ENCODE measurements at places on chromosomes 12 and 14.

DNA sequence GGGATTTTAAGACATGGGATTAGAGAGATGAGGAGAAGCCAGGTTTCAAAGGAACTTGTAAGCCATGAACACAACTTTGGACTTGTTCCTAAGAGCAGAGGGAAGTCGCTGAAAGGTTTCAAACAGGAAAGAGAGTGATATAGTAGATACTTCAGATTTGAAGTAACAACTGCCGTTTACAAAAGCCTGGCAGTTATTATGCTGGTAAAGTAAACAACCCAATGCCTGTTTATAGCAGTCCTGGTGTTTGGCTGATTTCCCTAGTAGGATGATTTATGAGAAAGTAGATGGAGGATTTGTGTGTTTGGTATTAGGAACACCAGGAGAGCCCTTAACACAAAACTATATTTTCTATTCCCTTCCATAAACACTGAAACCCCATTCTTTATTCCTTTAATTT lies 285.7 kb downstream of the RMST start:
- no peak for DNase-seq

DNA sequence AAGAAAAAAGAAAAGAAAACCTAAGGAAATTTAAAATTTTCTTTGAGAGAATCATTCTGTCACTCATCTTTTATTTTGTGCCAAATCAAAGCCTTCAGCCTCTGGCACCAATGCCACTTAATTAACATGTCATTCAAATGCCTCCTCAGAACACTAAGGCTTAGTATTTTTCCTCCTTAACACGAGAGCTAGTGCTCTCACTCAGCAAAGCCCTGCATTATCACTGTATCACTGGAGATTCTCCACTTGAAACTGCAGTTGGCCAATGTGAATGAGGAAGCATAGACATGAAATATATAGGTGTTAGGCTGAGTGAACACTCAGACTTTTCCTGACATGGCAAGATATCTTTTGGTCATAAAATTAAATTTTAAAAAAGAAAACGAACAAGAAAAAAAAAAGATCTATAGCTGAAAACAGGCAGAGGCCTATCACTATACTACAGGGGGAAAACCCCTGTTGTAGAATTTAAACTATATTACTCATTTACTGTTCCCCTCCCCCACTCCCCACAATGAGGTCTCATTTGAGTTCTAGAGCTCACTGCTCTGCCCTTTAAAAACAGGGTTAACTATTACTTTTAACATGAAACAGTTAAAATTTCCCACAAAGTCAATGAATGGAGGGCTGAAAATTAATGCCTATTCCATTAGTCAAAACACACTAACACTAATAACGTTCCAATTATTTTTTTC lies 5.1 kb downstream of the MBIP start:
- no peak for DNase-seq

- no peak for DNase-seq
These were observed 183.2 kb upstream of the LRFN5 start for GRCh38 chr14:41423503-41423902.

DNA sequence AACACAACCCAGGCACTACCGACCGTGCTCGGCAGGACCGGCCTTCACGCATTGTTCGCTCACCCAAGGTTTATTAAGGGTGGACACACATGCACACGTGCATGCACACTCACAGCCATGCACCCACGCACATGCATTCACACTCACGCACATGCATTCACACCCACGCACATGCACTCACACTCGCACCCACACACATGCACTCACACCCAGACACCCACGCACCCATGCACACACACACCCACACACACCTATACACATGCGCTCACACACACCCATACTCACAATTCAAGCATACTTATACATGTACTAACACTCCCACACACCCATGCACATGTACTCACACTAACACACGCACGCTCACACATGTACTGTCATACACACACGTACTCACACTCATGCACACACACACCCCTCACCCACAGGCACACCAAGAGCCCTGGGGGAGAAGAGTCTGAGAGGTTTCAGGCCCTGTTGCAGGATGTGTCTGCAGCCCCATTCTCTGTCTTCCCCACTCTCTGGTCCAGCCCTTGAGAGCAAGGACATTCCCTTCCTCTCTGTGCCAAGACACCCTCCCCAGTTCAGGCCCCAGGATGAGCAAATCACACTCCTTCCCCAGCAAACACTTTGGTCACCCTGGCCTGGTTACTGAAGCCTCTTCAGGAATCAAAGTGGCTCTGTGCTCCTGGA lies 49.4 kb upstream of the BCL11B start:
- no peak for DNase-seq

GRCh38 chr12:115810122-115810901 lies 467.2 kb downstream of the MED13L start:
- DNase-seq: no peak

DNA sequence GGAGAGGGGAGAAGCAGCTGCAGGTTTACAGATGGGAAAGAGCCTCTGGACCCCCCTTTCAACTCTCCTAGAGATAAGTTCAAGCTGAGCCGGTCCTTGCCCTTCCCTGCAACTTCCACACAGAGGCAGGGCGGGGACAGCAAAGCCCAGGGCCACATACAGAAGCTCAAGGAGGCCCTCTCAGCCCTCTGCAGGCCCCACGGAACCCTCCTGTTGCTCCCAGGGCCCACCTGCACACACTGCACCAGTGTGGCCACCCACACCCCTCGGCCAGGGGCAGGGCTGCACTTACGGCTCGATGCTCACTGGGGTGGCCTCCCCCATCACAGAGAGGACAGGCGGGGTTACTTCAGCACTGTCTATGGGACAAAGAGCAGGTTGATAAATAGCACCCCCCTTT lies 13.0 kb upstream of the PNMA1 start:
- DNase-seq: no peak

- no peak for DNase-seq
These were observed 56.1 kb downstream of the EPS8 start for GRCh38 chr12:15733136-15733535.

- DNase-seq: no peak
These were observed 592.4 kb downstream of the AACS start for GRCh38 chr12:125657681-125658080.

DNA sequence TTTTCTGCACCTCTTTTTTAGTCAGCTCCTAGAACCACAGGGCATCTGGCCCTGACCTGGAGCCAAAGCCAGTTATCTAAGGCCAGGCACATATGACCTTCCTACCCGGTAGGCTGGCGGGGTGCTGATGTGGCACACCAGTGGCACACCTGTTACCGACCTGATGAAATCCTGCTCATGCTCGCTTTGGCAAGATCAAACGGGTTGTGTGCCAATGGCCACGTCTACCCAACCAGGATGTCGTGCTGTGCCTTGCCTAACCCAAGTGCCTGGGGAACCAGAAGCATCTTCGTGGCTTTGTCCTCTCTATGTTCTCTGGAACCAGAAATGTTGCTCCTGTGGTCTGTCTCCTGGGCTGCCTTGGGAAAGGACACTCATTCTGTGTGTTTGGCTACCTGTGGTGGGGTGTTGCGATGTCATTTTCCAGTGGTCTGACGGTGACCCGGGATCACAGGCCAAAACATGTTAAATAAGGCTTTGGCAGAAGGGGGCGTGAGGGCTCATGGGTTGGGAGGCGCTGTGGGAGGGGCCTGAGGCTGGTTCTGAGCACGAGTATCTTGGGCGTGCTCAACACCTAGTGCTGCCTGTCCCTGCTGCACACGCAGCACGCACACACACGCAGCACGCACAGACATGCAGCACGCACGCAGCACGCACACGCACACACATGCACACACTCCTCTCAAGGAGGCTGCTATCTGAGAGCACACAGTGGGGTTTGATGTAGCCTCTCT lies 27.9 kb downstream of the CCNK start:
- DNase-seq: no peak

DNA sequence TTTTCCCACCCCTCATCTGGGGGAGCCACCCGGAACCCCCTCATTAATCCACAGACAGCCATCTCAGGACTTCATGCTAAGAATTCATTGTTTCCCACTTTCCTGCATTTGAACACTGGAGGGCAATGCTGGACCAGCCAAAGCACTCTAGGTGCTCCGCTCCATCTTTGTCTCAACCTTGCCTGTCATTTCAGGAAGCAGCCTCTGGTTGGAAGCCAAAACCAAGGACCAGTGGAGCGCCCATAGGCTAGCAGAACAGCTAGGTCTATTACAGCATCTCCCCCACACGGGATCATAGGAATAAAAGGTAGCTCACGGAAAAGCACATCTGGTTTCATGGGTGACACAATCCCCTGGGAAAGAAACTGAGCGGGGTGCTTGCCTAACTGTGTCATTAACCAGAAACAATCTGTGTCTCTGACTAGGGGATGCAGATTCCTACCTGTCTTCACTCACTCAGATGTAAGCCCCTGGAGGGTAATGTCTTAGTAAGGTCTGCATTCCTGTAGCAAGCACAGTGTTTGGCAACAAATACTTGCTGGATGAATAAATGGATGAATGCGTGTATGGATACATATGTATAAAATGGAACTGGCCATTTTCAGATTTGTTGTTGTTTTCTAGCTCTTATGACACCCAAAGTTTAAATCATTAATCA lies 197.0 kb downstream of the DAD1 start:
- DNase-seq: no peak

Measured in fibroblast of skin of left quadriceps (primary cell).